Kidney (tissue), 22 donors: ENCODE measurements at places on chromosomes 13 and 19. TPM values are rescaled to one million over a fixed set of nuclear protein-coding genes. Genes with fewer than 3 reads are reported as not detected.

- peaks cover 2% of the 10 kb centered on the region for H3K4me1 ChIP-seq
- no peaks in the 10 kb centered on the region for H3K36me3 ChIP-seq
- H3K27ac ChIP-seq: no peak overlapping the region
- no peak for DNase-seq
Observed at GRCh38 chr13:25752957-25753551, 298.8 kb downstream of the SHISA2 start.

DNA sequence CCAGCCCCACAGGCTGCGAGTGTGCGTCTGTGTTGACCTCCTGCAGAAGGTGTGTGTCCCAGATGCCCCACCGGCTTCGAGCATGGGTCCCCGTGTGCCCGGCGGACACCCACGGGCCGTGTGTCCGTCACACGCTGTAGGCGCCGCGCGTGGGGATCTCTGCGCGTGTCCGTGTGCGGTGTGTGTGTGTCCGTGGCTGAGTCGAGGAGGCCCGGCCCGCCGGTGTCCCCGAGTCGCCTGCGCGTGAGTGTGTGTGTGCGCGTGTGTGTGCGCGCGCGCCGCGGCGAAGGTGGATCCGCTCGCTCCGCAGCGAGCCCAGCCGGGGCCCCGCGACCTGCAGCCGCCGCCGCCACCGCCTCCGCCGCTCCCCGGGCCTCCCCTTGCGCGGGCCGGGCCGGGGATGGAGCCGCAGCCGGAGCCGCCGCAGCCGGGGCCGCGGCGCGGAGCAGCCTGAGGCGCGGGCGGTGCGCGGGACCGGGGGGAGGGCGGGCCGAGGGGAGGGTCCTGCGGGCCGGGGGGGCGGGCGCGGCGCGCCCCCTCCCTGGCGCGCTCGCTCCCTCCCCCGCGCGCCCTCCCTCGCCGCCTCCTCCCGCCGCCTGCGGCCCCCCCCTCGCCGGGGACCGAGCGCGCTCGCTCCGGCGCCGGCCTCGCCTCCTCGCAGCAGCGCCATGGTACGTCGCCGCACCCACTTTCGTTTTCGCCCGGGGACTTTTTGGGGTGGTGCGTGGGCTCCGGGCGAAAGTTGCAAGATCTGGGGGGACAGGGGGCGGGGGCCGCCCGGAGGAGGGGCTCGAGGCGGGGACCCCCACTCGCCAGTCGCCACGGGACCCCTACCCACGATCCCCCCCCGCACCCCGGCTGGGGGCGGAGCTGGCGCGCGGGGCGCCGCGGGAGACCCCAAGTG, 7.1 kb upstream of the NFIC start:
- DNase-seq: peak; percentile 91
- H3K4me3 ChIP-seq: peak overlapping the region; percentile 72
- H3K27me3 ChIP-seq: no peaks in the 10 kb centered on the region
- H3K4me1 ChIP-seq: no peaks in the 10 kb centered on the region
- peak overlapping the region; percentile 94 for H3K27ac ChIP-seq
- H3K36me3 ChIP-seq: no peaks in the 10 kb centered on the region

GRCh38 chr19:39927076-39927475, 7.4 kb downstream of the FCGBP start:
- no peak overlapping the region for H3K27ac ChIP-seq
- no peaks in the 10 kb centered on the region for H3K36me3 ChIP-seq
- H3K4me1 ChIP-seq: no peaks in the 10 kb centered on the region
- H3K27me3 ChIP-seq: no peaks in the 10 kb centered on the region

Gene ZNF66
- total RNA-seq: 5.8 TPM

Gene ERICH4
- not detected for total RNA-seq
